ENCODE measurements at places on chromosomes 7 and 10. TPM values are rescaled to one million over a fixed set of nuclear protein-coding genes. Genes with fewer than 3 reads are reported as not detected.

PAX2 gene
- total RNA-seq, result not detected

PRKRIP1 gene
- 11.4 TPM for total RNA-seq

PNLIPRP2 gene
- not detected for total RNA-seq

CPXM2 gene
- total RNA-seq, result 29.0 TPM

IFIT3 gene
- total RNA-seq, result 10.7 TPM

NEUROD6 gene
- total RNA-seq, result not detected

EFCAB10 gene
- total RNA-seq, result not detected

AKR1D1 gene
- not detected for total RNA-seq

CLEC2L gene
- total RNA-seq, result not detected

WNT8B gene
- total RNA-seq, result not detected

NKX2-3 gene
- not detected for total RNA-seq

MYL10 gene
- total RNA-seq, result not detected

SPDYE6 gene
- total RNA-seq, result not detected

TDRD1 gene
- 0.83 TPM for total RNA-seq

LRRN3 gene
- total RNA-seq, result 2.1 TPM

FOXI2 gene
- not detected for total RNA-seq

UPK3BL2 gene
- 1.7 TPM for total RNA-seq

HOXA4 gene
- total RNA-seq, result 0.14 TPM

GRID2IP gene
- not detected for total RNA-seq

RTKN2 gene
- 1.00 TPM for total RNA-seq

PNLIP gene
- total RNA-seq, result not detected

PON1 gene
- total RNA-seq, result not detected

CCDC3 gene
- total RNA-seq, result 1.3 TPM

FOXP2 gene
- 2.4 TPM for total RNA-seq

ABCA13 gene
- total RNA-seq, result 1.4 TPM

KLLN gene
- 0.37 TPM for total RNA-seq

CCDC71L gene
- 206 TPM for total RNA-seq

MYH16 gene
- not detected for total RNA-seq

CCDC172 gene
- total RNA-seq, result not detected

CXCL12 gene
- total RNA-seq, result 135 TPM

PRSS1 gene
- not detected for total RNA-seq

NOM1 gene
- 10.0 TPM for total RNA-seq

ZNF735 gene
- total RNA-seq, result not detected

PRSS58 gene
- not detected for total RNA-seq

FAM25A gene
- not detected for total RNA-seq

HSPA12A gene
- 12.1 TPM for total RNA-seq

Data from smooth muscle cell of bladder (primary cell).